Right lobe of liver (tissue), 6 donors: ENCODE measurements at places on chromosomes 3 and 15.

GRCh38 chr3:64176461-64176996, 48.7 kb downstream of the PRICKLE2 start:
- DNase-seq: no peak

- DNase-seq: no peak
Measured at GRCh38 chr15:81113861-81114291, 20.2 kb upstream of the CFAP161 start.

DNA sequence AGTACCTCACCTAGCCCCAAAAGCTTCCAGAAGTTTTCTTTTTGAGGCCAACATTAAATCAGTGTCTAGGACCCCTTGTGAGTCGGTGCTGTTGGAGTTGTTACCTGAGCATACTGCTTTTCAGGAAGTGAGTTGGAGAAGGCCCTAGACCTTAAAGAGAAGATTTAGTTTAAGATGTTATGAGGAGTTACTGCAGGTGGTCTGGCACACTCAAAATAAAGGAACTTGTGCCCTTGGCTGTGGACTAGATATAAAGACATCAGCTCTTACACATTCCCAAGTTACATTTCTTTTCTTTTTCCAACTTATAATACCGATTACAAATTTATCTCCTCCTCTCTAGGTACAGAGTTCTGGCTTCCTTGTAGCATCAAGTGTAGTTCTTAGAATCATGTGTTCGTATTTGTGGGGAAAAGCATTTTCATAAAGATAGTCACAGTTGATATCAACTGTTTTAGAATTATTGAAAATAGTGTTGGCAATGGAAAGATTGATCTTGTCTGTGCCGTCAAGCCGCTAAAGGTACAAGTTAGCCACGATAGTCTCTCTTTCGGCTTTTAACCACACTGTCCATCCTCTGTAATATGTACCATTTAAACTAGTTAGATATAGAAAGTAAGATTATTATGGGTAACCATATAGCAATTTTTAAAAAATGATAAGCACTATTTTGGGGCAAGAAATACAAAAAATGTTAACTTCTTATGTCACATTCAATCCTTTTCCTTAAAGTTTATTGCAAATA, 8.6 kb downstream of the ZIC1 start:
- no peak for DNase-seq

DNA sequence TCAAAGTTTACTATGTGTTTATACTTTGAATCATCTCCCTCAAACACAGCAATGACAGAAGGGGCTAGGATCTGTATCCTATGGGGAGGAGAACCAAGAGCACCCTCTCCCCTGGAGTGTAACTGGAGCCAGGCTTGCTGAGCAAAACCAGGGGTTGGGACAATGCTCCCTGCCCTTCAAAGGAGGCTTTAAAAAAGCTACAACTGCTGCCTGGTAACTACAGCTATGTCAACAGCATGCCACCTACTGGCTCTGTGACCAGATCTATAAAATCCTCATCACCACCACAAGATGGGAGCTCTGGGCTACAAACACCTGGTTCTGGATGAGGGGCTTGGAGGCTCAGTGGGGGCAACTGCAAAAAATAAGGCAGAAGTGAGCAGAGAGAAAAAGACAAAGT, 61.9 kb downstream of the ANO10 start:
- no peak for DNase-seq

- no peak for DNase-seq
Measured at GRCh38 chr3:161925749-161926360, 429.2 kb downstream of the OTOL1 start.

DNA sequence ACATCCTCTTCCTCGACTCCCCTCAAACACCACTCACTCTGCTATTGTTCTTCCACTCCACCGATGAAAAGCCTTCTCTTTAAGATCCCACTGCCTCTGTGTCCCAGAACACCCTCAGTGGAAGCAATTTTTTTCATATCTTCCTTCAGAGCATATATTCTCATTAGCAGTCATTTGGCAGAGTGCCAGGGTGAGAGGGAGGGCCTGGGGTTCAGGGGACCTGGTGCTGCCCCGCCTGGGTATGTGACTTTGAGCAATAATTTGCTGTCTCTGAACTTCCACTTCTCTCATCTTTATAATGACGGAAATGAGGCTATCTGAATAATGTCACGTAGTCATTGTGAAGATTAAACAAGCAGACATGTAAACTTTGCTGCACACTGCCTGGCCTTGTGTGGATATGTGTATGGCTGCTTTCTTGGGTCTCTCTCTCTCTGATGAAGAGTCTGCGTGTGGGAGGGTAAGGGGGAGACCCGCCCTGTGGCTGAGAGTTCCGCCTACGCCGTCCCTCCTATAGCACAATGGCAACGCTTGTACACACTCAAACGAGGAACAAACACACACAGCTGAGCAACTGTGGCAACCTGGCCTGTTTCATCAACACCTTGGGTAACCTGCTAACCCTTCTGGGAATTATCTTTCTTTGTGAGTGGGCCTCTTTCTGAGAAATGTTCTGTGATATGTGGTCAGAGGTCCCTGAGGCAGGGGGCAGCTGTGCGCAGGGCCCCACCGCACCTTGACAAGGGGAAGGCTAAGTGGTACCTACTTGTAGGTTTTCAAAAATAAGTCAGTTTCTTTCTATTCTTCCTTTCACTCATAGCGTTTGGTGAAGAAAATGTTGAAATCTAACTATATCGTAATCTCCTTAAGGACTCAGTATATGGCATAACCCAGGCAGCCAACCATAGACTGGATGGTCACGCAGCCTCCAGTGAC, 369.8 kb downstream of the SV2B start:
- no peak for DNase-seq

DNA sequence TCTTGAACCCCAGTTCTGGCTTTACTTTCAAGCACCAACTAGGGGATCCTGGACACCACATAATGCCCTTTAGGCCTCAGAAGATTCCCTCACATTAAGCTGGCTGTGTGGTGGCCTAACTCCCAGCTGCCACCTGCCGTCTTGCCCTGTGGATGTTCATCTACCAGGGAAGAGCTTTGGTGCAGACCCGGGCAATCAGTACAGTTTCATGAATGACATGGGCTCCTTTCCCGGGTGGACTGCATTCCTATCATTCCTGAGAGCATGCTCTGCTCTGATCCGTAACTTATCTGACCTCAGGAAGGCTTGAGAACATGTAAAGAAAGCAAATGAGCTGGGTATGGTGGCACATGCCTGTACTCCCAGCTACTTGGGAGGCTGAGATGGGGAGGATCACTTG, 50.0 kb upstream of the GSK3B start:
- no peak for DNase-seq

GRCh38 chr3:39479701-39480414, 12.4 kb downstream of the MOBP start:
- DNase-seq: no peak
